ENCODE measurements at places on chromosomes 6 and 20. TPM values are rescaled to one million over a fixed set of nuclear protein-coding genes. Genes with fewer than 3 reads are reported as not detected.

The EFCAB8 gene
- 0.22 TPM for total RNA-seq

The STMND1 gene
- total RNA-seq = 0.59 TPM

The AKAP7 gene
- total RNA-seq = 21.5 TPM

The ZBTB24 gene
- 10.7 TPM for total RNA-seq

The SYCP2 gene
- total RNA-seq = 2.4 TPM

The CLDN20 gene
- total RNA-seq = not detected

GRCh38 chr20:63594043-63594561 is 20.1 kb upstream of the HELZ2 start:
- no peak for DNase-seq

DNA sequence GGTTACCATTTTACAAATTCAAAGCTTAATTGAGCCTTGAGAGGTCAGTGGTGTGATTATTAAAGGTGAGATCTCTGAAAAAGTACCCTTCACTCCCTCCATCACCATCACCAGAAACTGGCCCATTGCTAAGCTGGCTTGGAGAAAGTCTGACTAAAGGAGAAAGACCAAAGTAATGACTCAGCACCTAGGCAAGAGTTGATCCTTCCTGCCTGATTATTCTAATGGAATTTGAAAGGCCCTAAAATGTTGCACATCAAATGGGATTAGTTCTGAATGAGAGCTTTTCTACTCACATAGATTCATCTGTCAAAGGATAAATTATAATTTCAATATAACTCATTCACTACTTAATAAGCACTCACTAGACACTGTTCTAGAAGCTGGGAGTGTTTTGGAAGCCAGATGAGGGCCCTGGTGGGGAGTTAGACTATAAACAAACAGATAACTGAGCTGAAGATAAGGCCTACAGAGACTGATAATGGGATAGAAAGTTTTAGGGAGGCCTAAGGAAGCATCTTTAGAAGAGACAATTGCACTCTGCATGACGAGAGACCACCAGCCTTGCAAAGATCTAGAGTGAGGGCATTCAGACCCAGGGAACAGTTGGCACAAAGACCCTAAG is 366.7 kb downstream of the SYNE1 start:
- no peak for DNase-seq

DNA sequence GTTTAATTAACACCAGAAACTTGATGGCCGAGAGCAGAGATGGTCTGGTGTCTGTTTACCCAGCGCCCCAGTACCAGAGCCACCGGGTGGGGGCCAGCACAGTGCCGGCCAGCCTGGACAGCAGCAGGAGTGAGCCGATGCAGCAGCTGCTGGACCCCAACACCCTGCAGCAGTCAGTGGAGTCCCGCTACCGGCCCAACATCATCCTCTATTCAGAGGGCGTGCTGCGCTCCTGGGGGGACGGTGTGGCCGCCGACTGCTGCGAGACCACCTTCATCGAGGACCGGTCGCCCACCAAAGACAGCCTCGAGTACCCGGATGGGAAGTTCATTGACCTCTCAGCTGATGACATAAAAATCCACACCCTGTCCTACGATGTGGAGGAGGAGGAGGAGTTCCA is 73.7 kb downstream of the SYNDIG1 start:
- DNase-seq = no peak

DNA sequence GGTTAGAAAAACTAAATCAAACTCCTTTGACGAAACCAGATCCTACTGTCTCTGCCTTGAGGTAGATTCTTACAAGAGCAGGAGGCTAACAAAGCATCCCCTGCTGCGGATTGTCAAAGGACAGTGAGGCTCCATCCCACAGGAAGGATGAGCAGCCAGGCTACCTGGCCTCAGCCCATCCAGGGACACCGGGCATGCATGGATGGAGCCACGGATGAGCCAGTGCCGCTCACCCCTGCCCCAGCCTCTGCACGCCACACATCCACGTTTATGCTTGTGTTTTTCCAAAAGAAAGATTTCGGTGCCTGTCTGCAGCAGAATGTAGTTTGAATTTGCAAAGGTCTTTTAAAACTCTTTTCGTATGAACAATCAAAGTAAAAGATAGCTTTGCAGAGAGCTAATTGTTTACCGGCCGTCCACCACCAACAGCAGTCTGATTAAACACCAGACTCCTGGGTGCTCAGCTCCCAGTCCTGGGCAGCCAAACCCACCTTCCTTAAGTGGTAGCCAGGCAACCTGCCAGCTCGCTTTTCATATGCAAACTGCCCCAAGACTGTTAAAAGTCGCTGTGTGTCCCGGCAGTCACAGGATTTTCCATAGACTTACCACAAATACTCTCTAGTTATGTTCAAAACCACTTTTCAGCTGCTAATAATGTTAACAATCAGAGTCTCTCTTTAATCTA is 999 bp downstream of the THBS2 start:
- DNase-seq = peak; percentile 74

DNA sequence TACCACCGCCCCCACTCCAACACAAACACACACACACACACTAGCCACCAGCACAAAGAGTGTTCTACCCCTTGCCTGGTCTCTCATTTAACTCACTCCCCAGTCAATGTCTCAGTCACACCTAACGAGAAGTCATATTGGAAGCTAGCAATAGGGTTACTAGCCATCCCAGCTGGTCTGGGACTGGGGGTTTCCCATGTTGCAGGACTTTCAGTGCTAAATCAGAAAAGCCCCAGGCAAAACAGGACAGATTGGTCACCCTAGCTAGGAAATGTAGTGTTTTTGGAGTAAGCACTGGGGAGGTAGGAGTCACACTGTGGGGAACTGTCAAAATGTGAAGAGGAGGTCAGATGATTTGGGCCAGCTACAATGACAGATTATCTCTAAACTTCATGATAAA is 158.1 kb downstream of the UNC5CL start:
- DNase-seq = no peak

- no peak for DNase-seq
Observed at GRCh38 chr20:57439432-57439831, 48.2 kb downstream of the RBM38 start.

DNA sequence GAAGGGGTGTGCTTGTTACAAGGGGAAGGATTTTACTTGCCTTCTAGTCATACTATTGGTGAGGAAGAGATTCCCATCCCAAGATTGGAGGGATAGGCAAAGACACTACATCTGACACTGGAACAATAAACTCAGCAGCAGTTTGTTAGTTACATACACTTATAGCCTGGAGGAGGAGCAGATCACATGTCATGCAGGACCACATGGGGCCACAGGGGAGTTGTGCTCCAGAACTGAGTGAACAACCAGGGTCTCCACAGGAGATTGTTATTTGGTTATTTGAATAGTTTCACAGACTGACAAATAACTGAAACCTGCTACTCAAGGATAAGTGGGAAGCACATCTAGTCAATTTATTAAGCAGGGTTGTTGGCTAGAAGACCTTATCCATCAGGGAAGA is 559.4 kb upstream of the MANEA start:
- no peak for DNase-seq

- no peak for DNase-seq
Observed at GRCh38 chr6:37993596-37993995, 174.1 kb downstream of the ZFAND3 start.

DNA sequence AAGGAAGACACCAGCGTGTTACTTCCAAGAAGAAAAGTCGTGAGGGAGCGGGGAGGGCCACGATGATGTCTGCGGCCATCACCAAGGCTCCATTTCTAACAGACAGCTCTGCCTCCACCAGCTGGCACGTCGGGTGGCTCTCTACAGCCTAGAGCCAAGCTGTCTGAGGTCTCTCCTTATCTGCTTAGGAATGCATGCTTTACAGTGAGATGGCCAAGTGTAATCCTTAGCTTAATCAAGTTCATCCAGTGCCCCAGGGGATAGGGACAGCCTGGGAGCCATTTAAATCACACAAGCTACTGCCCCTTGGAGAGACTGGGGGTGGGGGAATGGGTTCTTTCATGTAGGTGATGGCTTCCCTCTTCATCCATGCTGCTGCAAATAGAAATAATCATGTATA is 213.8 kb upstream of the CST7 start:
- DNase-seq = no peak

- no peak for DNase-seq
Observed at GRCh38 chr20:58012731-58013510, 215.5 kb downstream of the ANKRD60 start.

DNA sequence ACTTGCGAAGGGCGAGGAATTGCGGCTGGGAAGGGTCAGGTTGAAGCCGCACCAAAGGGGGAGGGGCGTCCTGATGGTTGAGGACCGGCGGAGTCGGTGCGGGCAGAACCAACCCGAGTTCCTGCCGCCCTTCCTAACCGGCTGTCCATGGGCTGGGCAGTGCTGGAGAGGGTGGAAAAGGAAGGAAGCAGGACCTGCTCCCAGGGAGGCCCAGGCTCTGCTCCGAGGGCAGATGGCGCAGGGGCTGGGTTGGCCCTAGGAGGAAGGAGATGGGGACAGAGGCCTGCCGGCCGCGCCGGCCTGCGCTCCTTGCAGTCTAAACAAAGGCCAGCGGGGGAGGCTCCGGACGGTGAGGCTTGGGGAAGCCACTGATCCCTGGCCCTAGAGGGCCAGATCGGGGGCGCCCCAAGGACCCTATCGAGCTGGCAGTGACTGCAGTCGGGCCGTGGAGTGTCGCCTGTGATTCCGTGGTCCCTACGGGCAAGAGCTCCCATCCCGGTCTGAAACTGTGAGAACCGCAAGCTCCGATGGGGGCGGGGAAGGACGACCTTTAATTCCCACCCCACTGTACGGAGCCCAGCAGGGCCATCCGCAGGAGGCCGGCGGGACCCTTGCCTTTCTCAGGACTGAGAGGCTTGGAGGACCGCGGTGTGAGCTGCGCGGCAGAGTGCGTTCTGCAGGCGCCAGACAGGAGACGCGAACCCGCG is 39.4 kb downstream of the YTHDF1 start:
- DNase-seq = no peak

DNA sequence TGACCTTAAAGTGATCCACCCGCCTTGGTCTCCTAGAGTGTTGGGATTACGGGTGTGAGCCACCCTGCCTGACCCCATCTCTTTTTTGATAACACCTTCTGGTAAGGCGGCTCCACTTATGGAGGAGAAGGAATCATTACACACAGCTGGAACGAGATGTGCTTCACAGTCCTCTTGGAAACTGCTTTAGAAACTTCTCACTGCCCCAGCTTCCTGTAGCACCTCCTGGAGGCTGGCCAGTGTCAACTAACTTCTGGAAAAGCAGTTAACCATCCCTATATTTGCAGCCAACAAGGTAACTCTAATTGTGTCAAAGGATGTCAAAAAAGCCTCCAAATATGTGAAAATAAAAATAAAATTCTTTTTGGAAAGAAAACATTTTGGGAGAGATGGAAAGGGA is 48.8 kb upstream of the BCLAF1 start:
- DNase-seq = no peak

DNA sequence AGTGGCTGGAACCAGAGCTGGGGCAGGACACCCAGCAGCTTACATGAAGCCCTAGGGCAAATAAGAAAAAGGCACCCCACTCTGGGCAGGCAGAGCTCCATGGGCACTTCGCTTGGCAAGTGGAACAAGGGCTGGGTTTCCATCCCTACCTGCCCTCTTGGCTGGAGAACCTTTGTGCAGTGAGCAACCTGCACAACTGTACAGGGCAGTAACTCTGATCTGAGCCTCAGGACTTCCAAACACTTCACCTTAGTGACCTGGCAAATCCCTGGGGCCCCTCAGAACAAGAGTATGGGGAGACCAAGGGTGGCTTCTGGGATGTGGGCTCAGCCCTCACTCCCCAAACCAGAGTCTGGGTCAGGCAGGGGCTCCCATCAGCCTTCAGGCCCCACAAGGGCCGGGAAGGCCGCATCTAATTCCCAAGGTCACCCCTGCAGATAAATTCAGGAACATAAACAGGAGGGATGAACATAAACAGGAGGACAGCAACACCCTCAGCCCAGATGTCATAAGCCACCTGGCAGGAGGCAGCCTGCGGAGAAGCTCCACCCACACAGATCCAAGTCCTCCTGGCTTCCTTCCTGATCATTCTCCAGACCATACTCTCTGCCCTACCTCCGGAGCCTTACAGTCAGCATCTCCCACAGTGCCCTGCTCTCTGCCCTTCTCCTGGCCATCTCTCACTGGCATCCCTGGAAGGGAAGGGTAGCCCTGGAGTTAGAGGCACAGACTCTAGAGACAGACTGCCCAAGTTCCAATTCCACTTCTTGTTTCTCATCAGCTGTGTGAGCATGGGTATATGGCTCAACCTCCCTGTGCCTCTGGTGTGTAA is 37.5 kb downstream of the HNF4A start:
- no peak for DNase-seq

DNA sequence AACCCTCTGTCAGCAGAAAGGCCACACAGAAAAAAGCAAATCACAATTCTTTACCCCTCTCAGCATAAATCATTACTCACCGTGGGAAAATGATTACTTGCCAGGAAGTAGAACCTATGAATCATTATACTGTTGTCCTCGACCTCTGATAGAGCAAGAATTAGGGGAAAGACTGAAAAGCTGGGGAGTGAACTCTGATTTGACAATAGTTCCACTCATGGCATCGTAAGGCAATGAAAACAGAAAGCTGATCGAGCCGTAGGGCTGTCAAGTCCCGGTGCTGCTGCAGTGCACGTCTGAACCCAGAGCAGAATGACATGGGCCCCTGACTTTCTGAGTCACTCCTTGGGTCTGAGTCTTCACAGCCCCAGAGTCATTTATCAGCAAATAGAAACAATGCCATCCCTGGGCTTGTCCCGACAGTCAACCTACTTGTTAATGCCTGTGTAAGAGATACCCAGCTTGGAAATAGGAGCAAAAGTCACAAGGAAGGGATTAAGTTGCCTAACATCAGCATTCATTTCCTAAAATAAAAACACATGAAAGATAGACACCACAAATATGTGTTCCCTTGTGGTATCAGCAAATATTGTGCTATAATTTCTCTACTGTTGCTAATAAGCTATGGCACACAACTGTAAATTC is 224.8 kb upstream of the MARCKS start:
- DNase-seq = no peak

- no peak for DNase-seq
Observed at GRCh38 chr6:151357758-151358436, 33.5 kb downstream of the ZBTB2 start.

GRCh38 chr6:9610620-9611415 is 804.1 kb downstream of the TFAP2A start:
- DNase-seq = peak; percentile 86

- no peak for DNase-seq
Observed at GRCh38 chr6:25009393-25009710, 73.6 kb upstream of the RIPOR2 start.

DNA sequence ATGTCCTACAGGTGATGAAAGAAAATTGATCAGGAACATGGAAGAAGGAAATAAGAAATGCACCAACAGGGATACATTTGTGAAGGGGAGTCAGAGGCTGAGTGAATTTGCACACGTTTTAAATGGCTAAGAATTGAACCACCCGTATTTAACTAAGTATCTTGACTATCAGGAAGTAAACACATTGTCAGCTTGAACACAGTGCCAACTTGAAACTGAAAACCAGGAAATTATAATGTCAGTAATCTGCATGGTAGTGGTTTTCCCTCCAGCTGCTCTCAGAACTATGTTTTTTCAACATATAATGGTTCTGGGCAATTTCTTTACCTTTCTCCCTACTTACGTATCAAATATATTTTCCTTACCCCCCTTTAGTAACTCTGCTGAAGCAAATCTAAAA is 366.5 kb upstream of the POU3F2 start:
- DNase-seq = no peak

Measured in spinal cord (tissue), 10 donors.